ENCODE measurements at places on chromosomes 1 and 21.

GRCh38 chr1:173476665-173477285 is 360 bp upstream of the PRDX6 start:
- peak; percentile 95 for DNase-seq
- H3K4me1 ChIP-seq = peaks cover 53% of the 10 kb centered on the region
- H3K27ac ChIP-seq = peak overlapping the region; percentile 100
- peak overlapping the region; percentile 99 for H3K4me3 ChIP-seq
- H3K36me3 ChIP-seq = peaks cover 23% of the 10 kb centered on the region

GRCh38 chr1:32431736-32432400 is 33.0 kb upstream of the ZBTB8B start:
- no peak for DNase-seq
- no peaks in the 10 kb centered on the region for H3K36me3 ChIP-seq
- H3K4me1 ChIP-seq = no peaks in the 10 kb centered on the region
- no peak overlapping the region for H3K27ac ChIP-seq
- peaks cover 24% of the 10 kb centered on the region for H3K27me3 ChIP-seq
- no peak overlapping the region for H3K4me3 ChIP-seq

DNA sequence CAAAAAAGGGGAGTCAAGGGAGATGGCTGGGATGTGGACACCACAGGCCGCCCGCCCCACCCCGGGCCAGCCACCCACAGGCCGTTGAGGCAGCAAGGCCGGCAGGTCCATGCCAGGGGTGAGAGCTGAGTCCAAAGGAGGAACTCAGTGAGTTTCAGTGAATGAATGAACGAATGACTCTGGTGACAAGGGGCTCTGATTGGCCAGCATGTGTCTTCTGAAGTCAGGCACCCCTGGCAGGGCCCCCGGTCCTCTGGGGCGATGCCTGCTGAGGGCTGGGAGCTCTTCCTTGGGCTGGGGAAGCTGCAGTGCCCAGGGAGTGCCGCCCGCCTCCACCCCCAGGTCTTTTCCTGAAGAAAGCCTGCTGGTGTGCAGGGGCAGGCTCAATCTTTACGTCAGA is 236.1 kb upstream of the VAMP3 start:
- H3K27me3 ChIP-seq = no peaks in the 10 kb centered on the region
- H3K36me3 ChIP-seq = no peaks in the 10 kb centered on the region
- H3K4me1 ChIP-seq = no peaks in the 10 kb centered on the region
- no peak overlapping the region for H3K27ac ChIP-seq

DNA sequence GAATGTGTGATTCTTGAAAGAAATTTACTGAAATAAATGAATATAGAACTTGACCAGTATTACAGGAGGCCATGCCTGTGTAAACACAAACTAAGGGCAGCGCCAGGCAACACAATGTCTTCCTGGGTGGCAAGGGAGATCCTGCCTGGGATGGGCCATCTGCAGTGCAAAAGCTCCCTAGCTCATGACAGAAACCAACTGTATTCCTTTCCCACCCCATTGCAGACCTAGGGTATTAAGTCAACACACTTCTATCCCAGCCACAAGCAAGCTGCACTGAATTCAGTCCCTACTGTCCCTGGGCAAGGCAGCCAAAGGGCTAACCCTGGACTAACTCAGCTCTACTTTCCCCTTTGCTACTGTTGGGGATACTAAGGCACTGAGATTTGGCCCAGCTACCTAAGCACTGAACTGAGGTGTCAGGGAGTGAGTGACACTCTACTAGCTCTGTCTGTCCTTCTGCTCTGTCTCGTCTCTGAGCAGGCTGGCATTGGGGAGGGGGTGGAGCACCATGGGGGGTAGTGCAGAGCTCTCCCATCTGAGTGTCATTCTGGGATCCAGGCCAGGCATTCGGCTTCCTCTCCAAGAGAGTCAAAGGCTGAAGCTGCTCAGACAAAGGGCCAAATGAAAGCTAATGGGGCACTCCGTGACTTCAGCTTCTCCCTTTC is 2.5 kb downstream of the INKA2 start:
- peaks cover 16% of the 10 kb centered on the region for H3K4me1 ChIP-seq
- no peak for DNase-seq
- no peaks in the 10 kb centered on the region for H3K36me3 ChIP-seq
- H3K4me3 ChIP-seq = no peak overlapping the region

DNA sequence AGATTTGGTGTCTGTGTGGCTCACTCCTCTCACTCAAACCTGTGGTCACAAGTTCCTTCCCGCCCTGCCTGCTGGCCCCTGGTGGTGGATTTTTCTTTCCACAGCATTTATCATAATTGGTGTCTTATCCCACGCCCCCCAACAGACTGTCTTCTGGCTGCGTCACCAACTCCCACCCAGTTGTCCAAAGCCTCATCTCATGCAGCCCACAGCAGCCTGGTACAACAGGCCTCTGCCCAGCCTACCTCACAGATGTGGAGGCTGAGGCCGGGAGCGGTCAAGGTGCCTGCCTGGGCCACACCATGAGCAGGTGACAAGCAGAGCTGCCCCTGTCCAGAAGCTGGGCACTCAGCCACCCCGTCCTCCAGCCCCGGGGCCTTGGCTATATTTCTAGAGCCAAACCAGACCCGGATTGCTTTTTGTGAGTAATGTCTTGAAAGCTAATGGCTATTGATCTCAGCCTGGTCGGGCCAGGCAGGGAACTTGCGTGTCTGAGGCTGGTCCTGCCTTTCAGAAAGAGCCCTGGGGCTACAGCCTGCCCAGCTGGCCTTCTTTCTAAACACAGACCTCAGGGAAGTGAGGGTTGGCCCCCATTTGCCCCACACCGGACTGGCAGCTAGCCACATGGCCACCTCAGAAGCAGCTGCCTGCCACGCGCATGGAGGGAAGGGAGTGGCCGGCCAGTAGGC is 2.6 kb downstream of the KCNAB2 start:
- H3K4me1 ChIP-seq = no peaks in the 10 kb centered on the region
- no peak overlapping the region for H3K27ac ChIP-seq
- no peaks in the 10 kb centered on the region for H3K27me3 ChIP-seq
- H3K4me3 ChIP-seq = no peak overlapping the region
- H3K36me3 ChIP-seq = no peaks in the 10 kb centered on the region

GRCh38 chr1:7827126-7827955 is 25.5 kb downstream of the UTS2 start:
- no peak overlapping the region for H3K4me3 ChIP-seq
- no peak overlapping the region for H3K27ac ChIP-seq
- no peak for DNase-seq
- no peaks in the 10 kb centered on the region for H3K4me1 ChIP-seq

- H3K36me3 ChIP-seq = no peaks in the 10 kb centered on the region
- no peaks in the 10 kb centered on the region for H3K4me1 ChIP-seq
- H3K27me3 ChIP-seq = peaks cover 13% of the 10 kb centered on the region
- peak; percentile 19 for DNase-seq
Observed at GRCh38 chr1:199403531-199404116, 623.9 kb upstream of the NR5A2 start.

DNA sequence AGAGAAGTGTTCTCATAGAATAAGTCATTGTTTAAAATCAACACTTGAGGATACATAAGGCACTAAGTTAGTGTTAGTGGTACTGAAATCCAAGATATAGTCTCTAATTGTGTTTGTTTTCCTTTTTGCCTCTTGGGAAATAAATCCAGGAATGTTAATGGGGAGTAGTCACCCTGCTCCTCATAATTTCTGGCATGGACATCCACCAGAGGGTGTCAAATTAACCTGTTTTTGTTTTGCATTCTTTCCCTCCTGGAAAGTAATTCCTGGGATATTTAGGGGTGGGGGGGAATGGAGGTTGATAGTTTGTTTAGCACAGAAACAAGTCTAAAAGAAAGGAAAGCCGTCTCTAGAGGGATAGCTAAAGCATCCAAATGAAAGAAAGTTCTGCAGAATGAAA is 87.8 kb upstream of the MAP1LC3C start:
- H3K27ac ChIP-seq = no peak overlapping the region
- H3K27me3 ChIP-seq = 0 out of 2 replicates have a peak, but pooled peaks cover 3% of the 10 kb centered on the region
- no peak for DNase-seq
- no peaks in the 10 kb centered on the region for H3K4me1 ChIP-seq

DNA sequence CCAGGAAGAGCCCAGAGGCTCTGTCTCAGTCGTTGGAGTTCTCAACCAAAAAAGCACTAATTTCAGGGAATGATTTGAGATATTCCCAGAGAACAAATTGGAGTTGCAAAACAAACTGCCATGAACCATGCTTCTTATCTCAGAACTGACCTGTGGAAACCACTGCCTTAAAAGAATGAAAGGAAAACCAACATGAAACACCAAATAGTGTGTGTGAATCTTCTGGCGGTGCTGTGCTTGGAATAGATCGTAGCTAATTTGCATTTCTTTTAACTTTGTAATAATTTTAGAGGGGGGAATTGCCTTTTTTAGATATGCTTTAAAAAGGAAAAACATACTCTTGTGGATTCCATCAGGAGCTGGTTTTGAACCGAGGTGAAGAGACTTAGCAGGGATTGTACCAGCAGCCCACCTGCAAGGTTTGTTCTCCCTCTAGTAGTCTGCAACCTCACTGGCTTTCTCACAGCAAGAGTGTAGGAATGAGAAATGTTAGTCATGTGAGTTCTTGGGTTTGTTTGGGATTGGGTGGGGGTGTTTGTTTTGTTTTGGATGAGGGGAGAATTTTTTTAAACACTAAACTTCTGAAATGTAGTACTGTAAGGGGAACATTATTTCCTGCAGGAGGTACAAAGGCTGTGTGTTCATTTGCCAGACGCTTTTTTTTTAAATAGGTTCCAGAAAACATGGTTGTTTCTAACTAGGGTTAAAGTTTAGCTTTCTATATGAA is 45.7 kb upstream of the ANGPTL1 start:
- H3K36me3 ChIP-seq = peaks cover 22% of the 10 kb centered on the region
- H3K27me3 ChIP-seq = no peaks in the 10 kb centered on the region
- H3K4me3 ChIP-seq = no peak overlapping the region
- H3K4me1 ChIP-seq = 0 out of 2 replicates have a peak, but pooled peaks cover 7% of the 10 kb centered on the region
- DNase-seq = no peak
- no peak overlapping the region for H3K27ac ChIP-seq

All from GM23248 (cell line).